ENCODE measurements at places on chromosomes 13 and 19.
A peak's percentile ranks its signal among the peaks of the same experiment; 100 is the strongest.

DNA sequence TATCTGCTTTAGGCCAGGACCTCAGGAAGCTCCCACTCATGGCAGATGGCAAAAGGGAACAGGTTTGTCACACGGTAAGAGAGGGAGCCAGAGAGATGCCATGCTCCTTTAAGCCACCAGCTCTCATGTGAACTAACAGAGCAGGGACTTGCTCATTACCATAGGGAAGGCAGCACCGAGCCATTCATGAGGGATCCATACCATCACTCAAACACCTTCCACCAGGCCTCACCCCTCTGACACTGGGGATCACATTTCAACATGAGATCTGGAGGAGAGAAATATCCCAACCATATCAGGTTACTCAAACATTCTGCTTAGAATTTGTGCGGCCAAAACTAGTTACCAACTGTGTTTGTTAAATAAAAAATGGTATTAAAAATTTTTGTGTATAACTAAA is 427.0 kb downstream of the UQCRFS1 start:
- DNase-seq, result peak; percentile 71

DNA sequence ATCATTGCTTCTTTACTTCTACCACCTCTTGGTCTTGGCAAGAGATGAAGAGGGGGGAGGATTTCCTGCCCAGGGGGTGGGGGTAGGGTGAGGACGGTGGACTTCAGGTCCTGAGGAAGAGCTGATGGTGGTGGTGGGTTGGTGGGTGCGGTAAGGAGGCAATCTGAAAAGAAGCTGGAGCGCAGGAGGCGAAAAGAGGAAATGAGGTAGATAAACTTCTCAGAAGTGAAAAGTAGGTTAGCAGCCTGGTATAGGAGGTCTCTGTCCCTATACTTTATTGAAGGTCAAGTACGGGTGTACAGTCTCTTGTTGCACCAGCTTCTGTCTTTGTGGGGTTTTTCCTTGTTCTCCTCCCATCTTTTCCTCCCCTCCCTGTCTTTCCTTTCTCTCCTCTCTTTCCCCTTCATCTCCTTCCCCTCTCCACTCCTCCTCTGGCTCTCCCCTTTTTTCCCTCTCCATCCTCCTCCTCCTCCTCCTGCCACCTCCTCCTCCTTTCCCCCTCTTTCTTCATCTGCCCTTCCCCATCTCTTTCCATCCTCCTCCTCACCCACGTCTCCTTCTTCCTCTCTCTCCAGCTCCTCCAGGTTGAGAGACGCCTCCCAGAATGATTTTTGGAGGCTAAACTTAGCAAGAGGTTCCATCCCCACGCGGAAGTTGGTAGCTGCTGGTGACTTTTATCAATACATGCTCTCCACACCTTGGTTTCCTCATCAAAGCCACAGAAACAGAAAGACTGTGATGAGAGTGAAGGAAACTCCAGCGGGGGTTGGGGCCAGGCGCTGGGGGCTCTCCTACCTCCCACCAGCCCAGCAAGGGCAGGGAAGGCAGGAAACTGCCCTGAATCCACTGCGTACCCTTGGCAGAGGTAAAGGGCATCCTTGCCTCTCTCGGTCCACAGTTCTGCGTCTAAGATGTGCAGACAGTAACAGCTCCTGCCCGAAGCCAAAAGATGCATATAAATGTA is 15.3 kb downstream of the TNFSF14 start:
- DNase-seq, result no peak

DNA sequence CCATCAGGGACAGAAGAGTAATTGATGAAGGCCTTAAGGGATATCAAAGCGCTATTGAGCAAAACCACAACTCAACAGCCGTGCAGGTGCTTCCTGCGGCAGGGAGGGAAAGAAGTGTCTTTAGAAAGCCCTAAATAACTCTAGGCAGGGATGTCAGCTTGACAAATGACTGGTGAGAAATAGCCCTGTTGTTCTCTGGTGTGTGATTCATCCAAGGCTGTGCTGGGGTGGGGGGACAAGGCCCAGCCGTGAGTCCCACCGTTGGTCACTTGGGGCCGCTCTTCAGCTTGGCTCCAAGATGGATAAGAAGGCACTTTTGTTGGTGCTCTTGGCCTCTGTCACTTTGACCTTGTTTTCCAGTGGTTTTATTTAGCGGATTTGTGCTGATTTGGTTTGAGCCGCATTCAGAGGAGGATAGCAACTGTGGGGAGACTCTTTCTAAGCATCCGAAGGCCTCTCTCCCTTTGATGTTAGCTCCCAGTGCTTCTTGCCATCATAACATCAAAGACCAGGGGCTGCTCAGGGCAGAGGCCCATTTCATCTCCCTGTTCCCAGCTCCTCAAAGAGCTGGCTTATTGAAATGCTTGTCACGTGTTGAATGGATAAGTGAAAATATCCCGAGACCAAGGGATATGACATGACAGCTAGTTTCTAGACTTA is 130.3 kb upstream of the SERP2 start:
- DNase-seq, result peak; percentile 81

DNA sequence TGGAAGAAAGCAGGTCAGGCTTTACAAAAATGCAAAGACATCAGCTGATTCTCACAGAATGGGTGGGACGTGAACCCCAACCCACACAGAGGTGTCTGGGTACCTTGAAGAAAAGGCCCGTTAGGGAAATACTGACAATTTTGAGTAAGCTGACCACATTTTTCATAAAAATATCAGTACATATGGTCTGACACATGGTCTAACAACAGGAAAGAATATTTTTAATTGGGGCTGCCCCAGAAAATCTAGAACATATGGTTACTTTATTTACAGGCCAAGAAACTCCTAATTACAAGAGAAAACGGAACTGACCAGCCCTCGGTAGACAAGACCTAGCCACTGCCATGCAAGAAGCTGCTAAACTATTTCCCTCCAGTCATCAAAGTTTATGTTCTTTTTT is 48.7 kb upstream of the ITM2B start:
- DNase-seq, result no peak

- peak; percentile 67 for DNase-seq
These were observed 88.4 kb upstream of the ZNF492 start for GRCh38 chr19:22545751-22546150.

GRCh38 chr13:106139377-106139776 is 396.1 kb downstream of the EFNB2 start:
- no peak for DNase-seq

- DNase-seq, result no peak
These were observed 20.4 kb downstream of the AMER2 start for GRCh38 chr13:25151626-25152195.

- DNase-seq, result no peak
These were observed 15.0 kb downstream of the NUFIP1 start for GRCh38 chr13:44974056-44974793.

- DNase-seq, result no peak
These were observed 318.8 kb downstream of the SPRY2 start for GRCh38 chr13:80022146-80022545.

DNA sequence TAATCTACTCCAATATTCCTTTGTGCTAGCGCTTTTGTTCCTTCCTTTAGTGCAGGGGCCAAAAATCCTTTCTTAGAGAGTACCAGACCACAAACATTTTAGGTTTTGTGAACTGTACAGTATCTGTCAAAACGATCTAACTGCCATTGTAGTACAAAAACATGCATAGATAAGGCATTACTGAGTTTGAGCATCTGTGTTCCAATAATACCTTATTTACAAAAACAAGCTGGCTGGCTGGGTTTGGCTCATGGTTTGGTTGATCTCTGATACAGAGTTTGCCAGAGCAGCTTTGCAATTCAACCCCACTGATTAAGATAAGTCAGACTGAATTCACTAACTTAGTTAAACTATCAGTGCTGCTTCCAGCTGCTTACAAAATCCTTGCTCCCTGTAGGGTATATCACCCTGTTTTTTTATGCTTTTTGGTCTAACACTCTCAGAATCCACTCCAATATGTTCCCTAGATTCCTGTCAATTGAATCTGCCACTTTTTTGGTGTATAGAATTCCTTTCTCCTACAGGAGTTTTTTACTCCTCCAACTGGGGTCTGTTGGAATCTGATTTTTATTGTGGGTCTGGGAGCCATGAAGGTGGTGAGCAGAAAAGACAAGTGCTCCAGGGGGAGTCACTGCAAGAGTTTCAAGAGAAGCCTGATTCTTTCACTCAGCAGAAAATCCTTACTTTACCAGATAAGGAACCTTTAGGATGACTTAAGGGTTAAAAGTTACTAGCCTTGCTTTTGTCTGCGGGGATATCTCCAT is 1399.4 kb downstream of the EFNB2 start:
- no peak for DNase-seq

DNA sequence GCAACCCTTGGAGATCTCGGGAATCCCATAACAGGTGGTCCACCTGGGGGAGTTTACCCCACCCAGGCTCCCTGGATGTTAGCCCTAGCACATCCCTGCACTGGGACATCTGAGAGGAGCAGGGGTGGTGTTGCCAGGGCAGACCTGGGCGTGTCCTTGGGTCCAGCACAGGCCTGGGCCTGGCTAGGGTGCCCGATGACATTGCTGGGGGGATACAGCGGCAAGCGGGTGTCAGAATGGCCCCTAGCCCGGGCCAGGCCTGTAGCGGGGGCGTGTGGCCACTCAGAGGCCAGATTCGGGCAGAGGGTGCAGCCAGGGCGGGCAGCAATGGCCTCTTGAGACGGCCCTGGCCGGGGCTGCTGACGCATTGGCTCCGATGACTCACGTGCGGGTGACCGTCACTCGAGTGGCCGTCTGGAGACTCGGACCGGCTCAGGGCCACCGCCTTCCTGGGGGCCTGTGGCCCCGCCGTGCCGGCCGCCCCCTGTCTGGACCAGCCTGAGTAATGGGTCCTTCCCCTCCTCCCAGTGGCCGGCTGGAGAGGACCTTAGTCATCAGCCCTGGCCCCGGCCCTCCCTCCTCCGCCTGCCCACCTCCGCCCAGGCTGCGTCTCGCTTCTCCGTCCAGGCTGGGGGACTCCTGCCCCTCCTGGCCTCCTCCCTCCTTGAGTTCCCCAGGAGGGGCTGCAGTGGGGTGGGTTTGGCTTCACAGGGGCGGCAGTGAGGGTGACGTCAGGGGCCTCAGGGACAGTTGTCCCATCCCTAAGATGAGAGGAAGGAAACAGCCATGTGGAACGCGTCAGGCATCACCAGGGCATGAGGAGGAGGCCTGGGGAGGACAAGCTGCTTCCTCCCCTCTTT is 23.2 kb upstream of the CRTC1 start:
- DNase-seq, result no peak

- no peak for DNase-seq
These were observed 7.0 kb downstream of the RCN3 start for GRCh38 chr19:49534632-49535385.

- no peak for DNase-seq
These were observed 195.7 kb downstream of the KLF12 start for GRCh38 chr13:73938372-73939070.

GRCh38 chr19:3782903-3783302 is 3.3 kb downstream of the MATK start:
- DNase-seq, result no peak

DNA sequence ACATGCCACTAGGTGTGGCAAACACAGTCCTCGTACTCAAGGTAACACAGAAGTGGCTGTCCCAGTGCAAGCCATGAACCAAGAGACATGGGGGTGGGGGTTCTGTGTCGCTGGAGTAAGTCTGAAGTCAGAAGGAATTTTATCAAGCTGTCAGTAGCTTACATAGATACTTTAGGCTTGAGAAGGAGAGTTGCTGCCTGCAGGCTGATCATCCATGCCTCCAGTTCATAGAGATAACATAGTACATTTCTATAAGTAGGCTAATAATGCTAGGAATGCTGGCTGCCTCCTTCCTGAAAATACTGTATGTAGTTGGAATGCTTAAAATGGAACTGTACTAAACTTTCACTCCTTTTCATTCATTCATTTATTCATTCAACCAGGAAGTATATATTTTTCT is 70.1 kb downstream of the CAB39L start:
- DNase-seq, result no peak

- DNase-seq, result no peak
These were observed 341.0 kb downstream of the DNAJC15 start for GRCh38 chr13:43364210-43365038.

GRCh38 chr13:79846386-79846785 is 365.4 kb downstream of the NDFIP2 start:
- DNase-seq, result no peak

- DNase-seq, result peak; percentile 84
These were observed 55.5 kb downstream of the MYH14 start for GRCh38 chr19:50258918-50259372.

DNA sequence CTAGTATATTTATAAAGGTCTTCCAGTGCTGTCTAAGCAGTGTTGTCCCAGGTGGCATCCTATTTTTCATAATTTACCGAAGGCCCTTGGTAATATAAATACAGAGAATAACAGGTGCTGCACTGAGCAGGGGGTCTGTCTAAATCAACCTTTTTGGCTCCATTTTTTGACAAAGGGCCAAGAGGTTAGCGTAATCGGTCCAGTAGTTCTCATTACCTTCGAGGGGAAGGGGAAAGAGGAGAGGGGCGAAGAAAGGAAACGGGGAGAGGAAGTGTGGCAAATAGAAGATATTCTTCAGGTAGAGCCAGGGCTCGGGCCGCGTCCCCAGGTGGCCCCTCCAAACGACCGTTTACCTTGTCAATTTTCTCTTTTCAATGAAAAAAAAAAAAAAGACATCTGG is 749 bp upstream of the PAN3 start:
- DNase-seq, result no peak

DNA sequence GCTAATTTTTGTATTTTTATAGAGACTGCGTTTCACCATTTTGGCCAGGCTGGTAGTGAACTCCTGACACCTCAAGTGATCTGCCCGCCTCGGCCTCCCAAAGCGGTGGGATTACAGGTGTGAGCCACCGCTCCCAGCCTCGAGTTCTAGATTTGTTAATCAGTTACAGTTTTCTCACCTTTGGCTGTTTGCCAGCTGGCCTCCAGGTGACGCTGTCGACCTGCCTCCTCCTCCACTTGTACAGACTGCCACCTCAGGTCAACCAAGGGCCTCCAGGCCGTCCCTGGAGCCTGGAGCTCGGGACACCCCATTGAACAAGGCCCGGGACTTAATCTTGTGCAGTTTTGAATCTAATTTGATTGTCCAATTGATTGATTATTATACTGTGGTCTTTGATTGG is 45.5 kb downstream of the IER2 start:
- DNase-seq, result peak; percentile 91

GRCh38 chr19:28283592-28283991 is 929.4 kb downstream of the UQCRFS1 start:
- no peak for DNase-seq

DNA sequence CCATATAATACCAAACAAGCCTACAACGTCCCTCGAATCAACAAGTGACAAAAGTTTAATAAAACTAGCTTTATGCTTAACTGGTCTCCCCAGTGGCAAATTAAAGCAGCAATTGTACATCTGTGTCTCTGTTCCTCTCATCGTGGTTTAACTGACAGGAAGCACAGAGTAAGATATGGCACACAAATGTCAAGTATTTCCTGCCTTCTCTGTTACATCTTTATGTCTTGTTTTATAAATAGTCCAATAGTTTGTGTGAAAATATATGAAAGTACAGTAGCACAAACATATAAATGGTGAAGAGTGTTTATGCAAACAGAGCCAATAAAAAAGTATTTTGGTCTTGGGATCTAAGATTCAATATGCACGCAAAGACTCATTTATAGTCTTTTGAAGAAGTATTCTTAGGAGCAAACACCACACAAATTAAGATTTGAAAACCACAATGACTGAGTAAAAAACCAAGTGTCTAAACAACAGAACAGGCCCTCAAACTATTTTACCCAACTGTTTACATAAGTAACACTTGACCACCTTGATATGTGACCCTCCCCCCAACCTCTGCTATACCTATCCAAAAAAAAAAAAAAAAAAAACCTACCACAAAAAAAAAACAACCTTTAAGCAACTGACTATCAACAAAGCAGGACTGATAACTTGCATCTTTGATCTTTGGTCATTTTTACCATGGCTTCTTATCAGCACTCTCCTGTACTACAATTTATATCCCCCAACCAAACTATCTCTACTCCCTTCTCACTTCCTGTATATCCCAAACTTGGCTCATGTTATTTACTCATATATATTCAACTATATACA is 14.0 kb downstream of the ELF1 start:
- DNase-seq, result no peak

GRCh38 chr13:24288870-24289269 is 20.5 kb upstream of the C1QTNF9 start:
- DNase-seq, result no peak
